H54 (cell line): ENCODE measurements at places on chromosomes 16 and 17.

GRCh38 chr17:44007346-44008204 is 3.2 kb downstream of the NAGS start:
- peak; percentile 44 for DNase-seq

- no peak for DNase-seq
Observed at GRCh38 chr17:18933102-18934058, 18.6 kb upstream of the SLC5A10 start.

DNA sequence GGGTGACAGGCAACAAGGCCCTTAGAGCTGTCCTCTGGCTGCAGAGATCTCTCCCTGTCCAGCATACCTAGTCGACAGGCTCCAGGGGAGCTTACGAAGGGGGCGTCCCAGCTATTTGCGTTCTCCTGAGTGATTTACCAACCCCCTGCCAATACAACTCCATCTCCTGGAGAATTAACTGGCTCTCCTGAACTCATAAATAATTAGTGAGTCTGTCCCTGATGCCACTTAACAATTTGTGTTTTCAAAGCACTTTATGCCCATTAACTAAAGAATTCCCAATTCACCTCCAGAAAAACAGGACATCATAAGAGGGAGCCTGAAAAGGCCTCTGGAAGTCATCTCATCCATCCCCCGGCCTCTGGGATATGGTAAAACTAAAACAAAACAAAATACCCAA is 26.7 kb downstream of the SDK2 start:
- no peak for DNase-seq

GRCh38 chr17:27333410-27333980 is 39.6 kb downstream of the WSB1 start:
- no peak for DNase-seq

- DNase-seq, result no peak
Observed at GRCh38 chr17:63399856-63400255, 46.2 kb downstream of the CYB561 start.

- DNase-seq, result peak; percentile 60
Observed at GRCh38 chr17:2215616-2216364, 87.8 kb downstream of the SMG6 start.

GRCh38 chr17:48484850-48485249 is 46.0 kb downstream of the HOXB1 start:
- no peak for DNase-seq

- DNase-seq, result no peak
Observed at GRCh38 chr16:27762441-27762840, 212.5 kb downstream of the KATNIP start.

DNA sequence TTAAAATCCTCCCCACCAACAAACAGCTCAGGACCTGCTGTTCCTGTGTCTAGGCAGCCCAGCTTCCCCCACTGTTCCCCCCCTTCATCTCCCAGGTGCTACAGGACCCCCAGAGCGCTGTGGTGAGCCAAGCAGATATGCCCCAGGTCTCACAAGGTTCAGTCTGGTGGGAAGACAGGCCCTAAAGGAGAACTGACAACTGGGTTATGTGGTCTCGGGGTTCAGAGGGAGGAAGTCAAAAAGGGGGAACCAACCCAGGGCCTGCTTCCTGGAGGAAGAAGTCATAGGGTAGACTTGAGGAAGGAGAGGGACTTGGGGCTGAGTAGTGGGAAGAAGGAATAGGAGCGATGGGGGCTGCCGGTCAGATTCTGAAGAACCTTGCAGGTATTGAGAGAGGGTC is 2.6 kb downstream of the RIPOR1 start:
- DNase-seq, result no peak

DNA sequence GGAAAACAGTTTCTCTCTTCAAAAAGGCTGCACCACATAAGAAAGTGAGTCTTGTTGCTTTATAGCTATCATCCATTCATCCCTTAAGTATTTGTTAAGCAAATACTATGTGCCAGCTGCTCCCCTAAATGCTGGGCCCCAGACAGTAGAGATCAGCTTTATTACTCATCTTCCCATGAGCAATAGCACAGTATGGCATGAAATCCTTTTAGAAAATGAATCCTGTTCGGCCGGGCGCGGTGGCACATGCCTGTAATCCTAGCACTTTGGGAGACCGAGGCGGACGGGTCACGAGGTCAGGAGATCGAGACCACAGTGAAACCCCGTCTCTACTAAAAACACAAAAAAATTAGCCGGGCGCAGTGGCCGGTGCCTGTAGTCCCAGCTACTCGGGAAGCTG is 99.5 kb downstream of the MYO1D start:
- no peak for DNase-seq

DNA sequence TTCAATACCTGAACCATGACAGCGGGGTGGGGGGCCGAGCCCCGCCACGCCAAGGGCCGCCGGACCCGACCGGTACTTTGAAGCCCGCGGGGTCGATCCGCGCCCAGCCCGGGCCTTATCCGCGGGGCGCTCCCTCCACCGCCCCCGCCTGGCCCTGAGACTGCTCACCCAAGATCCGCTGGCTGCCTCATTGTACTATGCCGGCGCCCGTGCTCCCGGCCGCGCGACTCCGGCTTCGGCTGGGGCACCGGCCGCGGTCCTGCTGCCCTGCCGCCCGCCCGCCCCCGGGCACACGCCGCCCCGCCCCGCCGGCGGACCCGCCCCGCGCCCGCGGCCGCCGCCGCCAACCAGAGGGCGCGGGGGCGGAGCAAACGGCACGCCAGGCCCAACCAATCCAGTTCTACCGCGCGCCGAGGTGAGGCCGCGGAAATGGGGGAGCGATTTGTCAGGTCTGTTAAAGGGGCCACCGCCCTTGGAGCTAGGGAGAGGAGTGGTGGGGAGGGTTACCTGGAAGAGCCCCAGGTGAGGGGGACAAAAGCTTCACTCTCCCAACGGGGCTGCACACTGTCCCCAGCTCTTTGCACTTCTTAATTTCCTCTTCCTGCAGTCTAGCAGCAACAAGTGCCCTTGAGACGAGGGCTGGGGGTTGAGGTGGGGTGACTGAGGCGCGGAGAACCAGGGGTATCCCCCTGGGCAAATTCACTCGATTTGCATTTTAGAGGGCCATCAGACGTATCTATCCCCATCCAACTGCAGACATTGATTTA is at the start of gene TEX2:
Gene TEX2, minus strand, starts transcription at position 261 of the 767 bp plus-strand sequence. CDS start 49,043 bp downstream, outside the sequence.
- peak; percentile 91 for DNase-seq
